ENCODE measurements at places on chromosomes 7 and 10. TPM values are rescaled to one million over a fixed set of nuclear protein-coding genes. Genes with fewer than 3 reads are reported as not detected.

GRCh38 chr7:33836797-33837355, 68.5 kb upstream of the BMPER start:
- no peak overlapping the region for H3K27ac ChIP-seq
- no peak overlapping the region for H3K4me3 ChIP-seq
- peaks cover 3% of the 10 kb centered on the region for H3K4me1 ChIP-seq
- H3K36me3 ChIP-seq: no peaks in the 10 kb centered on the region
- H3K27me3 ChIP-seq: no peaks in the 10 kb centered on the region

DNA sequence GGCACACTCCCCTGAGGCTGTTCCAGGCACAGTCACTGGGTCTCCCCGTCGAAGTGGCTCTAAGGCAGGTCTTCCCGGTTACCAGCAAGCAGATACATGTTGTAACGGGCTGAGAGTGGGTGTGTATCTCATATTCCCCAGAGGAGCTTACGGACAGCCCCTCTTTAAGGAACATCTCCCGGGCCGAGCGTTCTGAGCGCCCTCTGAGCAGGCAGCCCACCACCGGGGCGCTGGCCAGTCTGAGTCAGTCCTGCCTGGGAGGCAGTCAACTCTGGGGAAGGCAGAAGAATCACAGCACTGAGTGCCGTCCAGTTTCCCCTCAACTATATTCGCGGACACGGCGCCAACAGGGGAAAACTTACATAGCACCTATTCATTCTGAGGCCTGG, 117.4 kb downstream of the LHPP start:
- no peaks in the 10 kb centered on the region for H3K27me3 ChIP-seq
- no peaks in the 10 kb centered on the region for H3K4me1 ChIP-seq
- no peak overlapping the region for H3K4me3 ChIP-seq
- H3K36me3 ChIP-seq: no peaks in the 10 kb centered on the region
- no peak for DNase-seq
- no peak overlapping the region for H3K27ac ChIP-seq

- H3K36me3 ChIP-seq: no peaks in the 10 kb centered on the region
- peak overlapping the region; percentile 56 for H3K4me3 ChIP-seq
- DNase-seq: no peak
- H3K27me3 ChIP-seq: no peaks in the 10 kb centered on the region
These were observed 108.4 kb upstream of the BTBD16 start for GRCh38 chr10:122162671-122163173.

DNA sequence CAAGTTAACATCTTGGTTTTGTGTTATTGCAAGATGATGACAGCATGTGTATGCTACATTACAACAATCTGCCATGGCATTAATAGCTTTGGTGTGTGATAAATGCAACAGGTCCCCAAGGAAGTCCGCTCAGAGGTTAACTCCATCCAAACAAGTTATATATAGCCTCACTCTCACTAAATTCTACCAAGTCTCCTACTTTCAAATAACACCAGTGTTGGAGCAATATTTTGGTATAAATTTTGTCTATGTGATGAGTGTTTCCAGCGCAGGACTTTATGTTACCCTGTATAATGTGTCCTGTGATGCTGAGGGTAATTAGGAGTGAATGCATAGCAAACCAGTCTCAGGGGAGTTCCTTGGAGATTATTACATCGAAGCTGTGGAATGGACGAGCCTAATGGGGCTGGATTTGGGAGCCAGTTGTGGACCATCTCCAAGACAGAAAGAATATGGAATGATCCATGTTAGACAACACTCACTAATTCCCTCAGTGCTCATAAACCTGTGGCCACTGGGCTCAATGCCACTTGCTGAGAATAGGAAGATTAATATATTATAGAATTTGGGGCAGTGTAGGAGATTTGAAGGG, 127.6 kb upstream of the CXCL12 start:
- H3K4me1 ChIP-seq: peaks cover 16% of the 10 kb centered on the region
- no peak overlapping the region for H3K27ac ChIP-seq
- H3K27me3 ChIP-seq: no peaks in the 10 kb centered on the region
- H3K4me3 ChIP-seq: no peak overlapping the region

ZNF853 gene
- total RNA-seq: 16.9 TPM

GRCh38 chr10:118342638-118343020, 505 bp upstream of the FAM204A start:
- H3K27me3 ChIP-seq: no peaks in the 10 kb centered on the region
- no peak for DNase-seq
- no peaks in the 10 kb centered on the region for H3K36me3 ChIP-seq

STEAP4 gene
- total RNA-seq: 64.5 TPM

MOGAT3 gene
- 0.17 TPM for total RNA-seq

- no peak overlapping the region for H3K4me3 ChIP-seq
- H3K27me3 ChIP-seq: no peaks in the 10 kb centered on the region
- peaks cover 41% of the 10 kb centered on the region for H3K4me1 ChIP-seq
- peak overlapping the region; percentile 74 for H3K27ac ChIP-seq
These were observed 29.6 kb downstream of the MINDY4 start for GRCh38 chr7:30800785-30801252.

CALML3 gene
- not detected for total RNA-seq

IFIT1B gene
- not detected for total RNA-seq

DNA sequence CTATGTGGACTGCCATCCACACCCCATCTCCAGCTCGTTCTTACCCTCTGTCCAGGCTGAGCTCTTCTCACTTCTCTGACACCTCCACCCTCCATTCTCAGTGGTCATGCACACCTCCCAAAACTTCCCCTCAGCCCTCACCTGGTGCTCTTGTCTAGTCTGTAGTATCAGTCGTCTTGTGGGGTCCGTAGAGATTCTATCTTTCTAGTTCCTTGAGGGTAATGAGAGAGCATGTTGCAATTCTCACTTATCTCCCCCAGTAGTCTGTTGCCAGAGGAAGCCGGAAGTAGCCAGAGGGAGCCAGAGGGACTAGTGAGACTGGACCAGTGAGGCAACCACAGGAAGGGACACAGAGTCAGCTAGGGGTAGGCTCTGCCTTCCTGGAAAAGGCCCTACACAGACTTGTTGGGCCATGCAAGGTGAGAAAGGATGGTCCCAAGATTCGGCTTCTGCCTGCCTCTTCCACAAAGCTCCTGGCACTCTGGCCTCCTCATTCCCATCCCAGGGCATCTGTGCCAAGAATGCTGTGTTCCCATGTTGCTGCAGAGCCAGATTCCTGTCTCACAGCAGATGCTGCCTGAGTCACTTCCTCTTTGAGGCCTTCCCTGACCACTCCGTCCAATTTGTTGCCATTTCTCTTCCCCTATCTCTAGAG, 50.6 kb upstream of the DUSP5 start:
- peaks cover 2% of the 10 kb centered on the region for H3K4me1 ChIP-seq
- H3K27me3 ChIP-seq: no peaks in the 10 kb centered on the region
- no peaks in the 10 kb centered on the region for H3K36me3 ChIP-seq
- H3K27ac ChIP-seq: no peak overlapping the region
- no peak for DNase-seq
- H3K4me3 ChIP-seq: no peak overlapping the region

DNA sequence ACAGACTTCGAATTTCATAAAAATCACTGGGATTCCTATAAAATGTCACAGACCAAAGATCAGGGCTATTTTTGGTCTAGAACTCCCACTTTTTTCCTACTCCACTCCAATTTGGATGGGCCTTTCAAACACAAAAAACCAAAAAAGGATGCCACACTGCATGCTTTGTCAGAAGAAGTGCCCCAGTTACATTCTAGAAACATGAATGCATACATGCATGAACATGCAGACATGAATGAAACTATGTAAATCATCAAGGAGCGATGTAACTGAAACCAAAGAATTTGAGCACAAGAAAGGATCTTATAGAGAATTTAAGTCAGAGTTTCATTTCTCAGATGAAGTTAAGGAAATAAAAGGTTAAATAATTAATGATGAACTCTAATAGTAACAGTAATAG, 31.8 kb upstream of the FAM133B start:
- peaks cover 22% of the 10 kb centered on the region for H3K4me1 ChIP-seq
- H3K36me3 ChIP-seq: peaks cover 9% of the 10 kb centered on the region
- no peak for DNase-seq

GRCh38 chr10:103795634-103796270, 59.6 kb downstream of the SH3PXD2A start:
- DNase-seq: no peak
- no peak overlapping the region for H3K27ac ChIP-seq
- H3K27me3 ChIP-seq: no peaks in the 10 kb centered on the region
- peaks cover 25% of the 10 kb centered on the region for H3K4me1 ChIP-seq

CCDC146 gene
- total RNA-seq: 14.1 TPM

PRLHR gene
- 2.1 TPM for total RNA-seq

Measured in esophagus muscularis mucosa (tissue), 4 donors.